Erythroblast (primary cell): ENCODE measurements at places on chromosomes 11 and 22.
A peak's percentile ranks its signal among the peaks of the same experiment; 100 is the strongest.

DNA sequence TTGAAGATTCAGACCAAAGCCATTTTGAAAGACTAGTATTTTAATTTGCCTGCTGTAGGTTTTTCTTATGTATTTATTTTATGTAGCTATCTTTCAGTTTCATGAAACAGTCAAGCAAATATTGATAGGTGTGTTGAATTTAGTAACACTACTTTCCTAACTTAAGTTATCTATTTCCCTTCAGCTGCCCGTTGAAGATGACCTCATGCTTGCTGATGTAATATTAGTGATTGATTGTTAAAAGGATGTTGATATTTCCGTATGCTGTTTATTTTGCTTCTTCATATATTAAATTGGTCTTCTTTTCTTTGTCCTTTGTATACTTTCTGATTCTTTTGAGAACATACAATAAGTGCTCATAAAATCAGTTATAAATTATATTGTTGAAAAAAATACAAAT is 86.8 kb upstream of the CHORDC1 start:
- DNase-seq, result no peak

DNA sequence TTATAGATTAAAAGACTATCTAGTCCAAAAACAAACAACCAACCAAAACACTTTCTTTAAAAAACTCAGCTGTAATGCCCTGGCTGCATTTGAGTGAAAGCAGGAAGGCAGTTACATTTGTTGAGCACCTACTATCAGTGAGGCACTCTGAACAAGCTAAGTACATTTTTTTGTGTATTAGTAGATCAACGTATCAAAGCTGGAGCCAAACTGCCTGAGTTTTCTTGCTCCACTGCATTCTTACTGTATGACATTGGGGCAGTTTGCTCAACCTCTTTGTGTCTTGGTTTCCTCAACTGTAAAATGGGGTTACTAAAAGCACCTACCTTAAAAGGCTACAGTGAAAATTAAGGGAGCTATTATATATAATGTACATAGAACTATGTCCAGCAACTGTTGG is 22.0 kb downstream of the COA4 start:
- no peak for DNase-seq

DNA sequence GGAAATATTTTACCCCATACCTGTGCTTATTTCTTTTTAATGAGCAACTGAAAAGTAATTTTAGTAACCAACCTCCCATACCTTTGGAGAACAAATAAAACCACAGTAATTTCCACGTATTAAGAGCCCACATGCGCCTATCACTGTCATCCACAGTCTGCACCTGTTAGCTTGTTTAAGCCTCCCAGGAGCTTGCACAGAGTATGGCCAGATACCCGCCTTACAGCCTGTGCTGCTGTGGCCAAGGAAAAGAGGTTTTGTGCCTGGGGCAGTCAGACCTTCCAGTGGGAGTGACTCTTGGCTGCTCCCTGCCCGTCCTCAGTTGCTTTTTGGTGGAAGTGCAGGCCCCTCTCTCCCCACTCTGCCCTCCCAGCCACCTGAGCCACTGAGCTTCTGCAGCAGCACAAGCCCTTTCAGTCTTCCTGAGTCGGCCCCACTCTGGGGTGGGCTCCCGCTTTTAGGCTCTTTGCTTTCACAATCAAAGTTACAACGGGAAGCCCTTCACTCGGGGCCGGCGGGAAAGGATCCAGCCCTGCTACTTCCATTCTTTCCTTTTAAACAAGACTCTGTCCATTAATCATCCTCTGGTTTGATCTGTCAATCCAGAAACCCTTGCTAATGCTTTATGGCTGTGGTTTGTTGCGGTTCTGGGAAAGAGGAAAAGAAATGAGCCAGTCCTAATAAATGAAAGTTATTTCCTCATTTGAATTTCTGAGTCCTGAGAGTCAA is 308.8 kb downstream of the TBC1D22A start:
- no peak for DNase-seq

GRCh38 chr11:34501500-34501899 is 12.1 kb downstream of the ELF5 start:
- no peak for DNase-seq

GRCh38 chr11:127791844-127792243 is 791.3 kb upstream of the KIRREL3 start:
- DNase-seq, result no peak

DNA sequence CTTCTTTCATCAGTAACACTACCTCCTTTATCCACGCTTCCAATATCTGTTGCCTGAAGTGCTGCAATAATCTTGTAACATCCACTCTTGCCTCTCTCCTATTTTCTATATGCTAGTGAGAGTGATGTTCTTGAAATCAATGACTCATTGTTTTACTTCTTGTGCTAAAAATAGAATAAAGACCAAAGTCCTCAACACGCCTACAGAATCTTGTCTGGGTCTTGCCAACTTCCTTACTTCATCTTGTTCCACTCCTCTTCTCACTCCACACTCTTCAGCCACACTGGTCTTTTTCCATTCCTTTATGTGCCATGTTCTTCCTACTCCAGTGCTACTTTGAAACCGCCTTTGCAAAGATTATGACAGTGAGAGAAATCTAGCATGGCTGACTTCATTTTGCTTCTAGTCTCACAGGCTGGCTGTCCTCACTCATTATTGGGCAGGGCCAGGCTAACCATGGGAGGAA is 136.4 kb downstream of the CCDC81 start:
- no peak for DNase-seq

- DNase-seq, result peak; percentile 59
These were observed 23.5 kb downstream of the SPATA19 start for GRCh38 chr11:133821776-133822175.

- no peak for DNase-seq
These were observed 11.6 kb downstream of the PICK1 start for GRCh38 chr22:38068641-38069371.

DNA sequence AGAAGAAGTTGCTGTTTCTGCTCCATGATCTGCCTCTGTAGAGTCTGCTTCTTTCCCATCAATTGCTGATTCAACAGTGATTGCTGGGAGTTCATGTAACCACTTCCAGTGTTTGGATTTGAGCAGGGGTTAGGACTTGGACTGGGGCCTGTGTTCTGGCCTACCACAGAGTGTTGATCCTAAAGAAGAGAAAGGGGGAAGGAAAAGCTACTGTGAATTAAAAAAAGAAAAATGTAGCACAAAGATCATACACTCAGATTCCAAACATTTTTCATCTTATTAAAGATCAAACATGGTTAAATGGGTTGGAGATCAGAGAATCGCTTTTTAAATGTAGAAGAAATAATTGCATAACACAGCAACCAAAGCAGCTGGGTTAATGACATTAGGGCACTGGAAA is 67.6 kb upstream of the MTMR2 start:
- no peak for DNase-seq

DNA sequence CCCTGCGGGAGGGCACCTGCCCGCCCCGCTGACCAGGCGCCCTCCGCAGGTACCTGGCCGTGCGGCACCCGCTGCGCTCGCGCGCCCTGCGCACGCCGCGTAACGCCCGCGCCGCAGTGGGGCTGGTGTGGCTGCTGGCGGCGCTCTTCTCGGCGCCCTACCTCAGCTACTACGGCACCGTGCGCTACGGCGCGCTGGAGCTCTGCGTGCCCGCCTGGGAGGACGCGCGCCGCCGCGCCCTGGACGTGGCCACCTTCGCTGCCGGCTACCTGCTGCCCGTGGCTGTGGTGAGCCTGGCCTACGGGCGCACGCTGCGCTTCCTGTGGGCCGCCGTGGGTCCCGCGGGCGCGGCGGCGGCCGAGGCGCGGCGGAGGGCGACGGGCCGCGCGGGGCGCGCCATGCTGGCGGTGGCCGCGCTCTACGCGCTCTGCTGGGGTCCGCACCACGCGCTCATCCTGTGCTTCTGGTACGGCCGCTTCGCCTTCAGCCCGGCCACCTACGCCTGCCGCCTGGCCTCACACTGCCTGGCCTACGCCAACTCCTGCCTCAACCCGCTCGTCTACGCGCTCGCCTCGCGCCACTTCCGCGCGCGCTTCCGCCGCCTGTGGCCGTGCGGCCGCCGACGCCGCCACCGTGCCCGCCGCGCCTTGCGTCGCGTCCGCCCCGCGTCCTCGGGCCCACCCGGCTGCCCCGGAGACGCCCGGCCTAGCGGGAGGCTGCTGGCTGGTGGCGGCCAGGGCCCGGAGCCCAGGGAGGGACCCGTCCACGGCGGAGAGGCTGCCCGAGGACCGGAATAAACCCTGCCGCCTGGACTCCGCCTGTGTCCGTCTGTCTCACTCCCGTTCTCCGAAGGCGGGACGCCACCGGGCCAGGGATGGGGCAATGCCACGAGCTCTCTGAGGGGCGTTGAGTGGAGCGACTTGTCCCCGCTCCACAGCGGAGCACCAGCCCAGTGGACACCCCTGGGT is 1.8 kb downstream of the GALR3 start:
- DNase-seq, result peak; percentile 46

- DNase-seq, result no peak
These were observed 22.0 kb upstream of the FIBIN start for GRCh38 chr11:26971961-26972360.

DNA sequence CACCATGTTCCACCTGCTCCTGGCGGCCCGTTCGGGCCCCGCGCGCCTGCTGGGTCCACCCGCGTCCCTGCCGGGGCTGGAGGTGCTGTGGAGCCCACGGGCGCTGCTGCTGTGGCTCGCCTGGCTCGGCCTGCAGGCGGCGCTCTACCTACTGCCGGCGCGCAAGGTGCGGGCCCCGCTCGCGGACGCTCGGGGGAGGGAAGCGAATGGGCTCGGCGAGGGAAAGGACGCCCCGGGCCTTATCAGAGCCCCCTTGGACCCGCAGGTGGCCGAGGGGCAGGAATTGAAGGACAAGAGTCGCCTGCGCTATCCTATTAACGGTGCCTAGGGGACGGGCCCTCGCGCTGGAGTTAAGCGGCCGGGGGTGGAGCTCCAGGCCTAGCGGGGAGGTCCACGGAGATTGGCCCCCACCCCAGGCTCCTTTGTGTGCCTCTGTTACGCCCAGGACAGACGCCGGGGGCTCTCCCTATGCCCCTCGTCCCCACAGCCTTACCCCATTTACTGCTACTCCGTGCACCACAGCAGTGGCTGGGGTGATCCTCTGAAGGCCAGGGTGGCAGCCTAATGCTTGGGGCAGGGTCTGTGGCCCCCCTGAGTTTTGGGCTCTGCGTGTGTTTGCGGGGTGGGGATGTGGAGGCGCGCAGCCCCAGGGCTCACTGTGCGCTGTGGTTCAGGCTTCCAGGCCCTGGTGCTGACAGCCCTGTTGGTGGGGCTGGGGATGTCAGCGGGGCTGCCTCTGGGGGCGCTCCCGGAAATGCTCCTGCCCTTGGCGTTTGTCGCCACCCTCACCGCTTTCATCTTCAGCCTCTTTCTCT is 1.1 kb downstream of the TM7SF2 start:
- DNase-seq, result peak; percentile 82

GRCh38 chr11:86741484-86741835 is 58.9 kb upstream of the PRSS23 start:
- DNase-seq, result peak; percentile 29

DNA sequence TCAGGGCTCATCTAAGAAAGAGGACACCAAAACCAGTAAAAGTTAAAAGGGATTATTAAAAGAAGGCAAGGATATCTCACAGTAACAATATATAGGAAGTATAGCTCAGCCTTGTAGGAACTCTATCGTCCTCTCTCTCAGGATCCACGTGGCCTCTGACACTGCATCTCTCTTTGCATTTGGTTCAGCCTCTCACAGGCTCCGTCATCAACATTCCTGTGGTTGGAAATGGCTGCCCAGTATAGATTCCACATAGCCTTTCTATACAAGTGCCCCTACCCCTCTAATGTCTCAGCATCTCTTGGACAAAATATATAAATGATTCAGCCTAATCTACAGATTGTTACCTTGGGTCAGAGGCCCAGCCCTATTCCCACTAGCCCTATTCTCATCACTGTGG is 101.3 kb upstream of the DBX1 start:
- DNase-seq, result no peak

GRCh38 chr11:119894916-119895315 is 165.9 kb upstream of the NECTIN1 start:
- no peak for DNase-seq

- DNase-seq, result no peak
These were observed 8.8 kb upstream of the IZUMO1R start for GRCh38 chr11:94295534-94295933.

DNA sequence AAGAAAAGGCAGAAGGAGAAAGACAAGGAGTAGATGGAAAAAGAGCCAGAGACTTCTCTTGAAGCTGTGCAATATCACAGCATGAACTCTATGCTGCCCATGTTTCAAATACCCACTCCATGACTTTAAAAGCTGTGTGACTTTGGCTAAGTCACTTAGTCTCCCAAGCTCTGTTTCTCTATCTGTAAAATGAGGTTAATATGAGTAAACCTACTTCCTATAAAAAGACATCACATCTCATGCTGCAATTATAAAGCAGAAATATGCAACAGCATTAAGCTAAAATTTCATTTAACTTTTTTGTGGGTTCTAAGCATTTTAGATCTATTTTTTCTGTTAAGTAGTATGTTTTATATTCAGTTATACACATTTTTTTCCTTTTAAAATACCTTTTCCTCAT is 11.6 kb downstream of the DGCR2 start:
- peak; percentile 25 for DNase-seq

DNA sequence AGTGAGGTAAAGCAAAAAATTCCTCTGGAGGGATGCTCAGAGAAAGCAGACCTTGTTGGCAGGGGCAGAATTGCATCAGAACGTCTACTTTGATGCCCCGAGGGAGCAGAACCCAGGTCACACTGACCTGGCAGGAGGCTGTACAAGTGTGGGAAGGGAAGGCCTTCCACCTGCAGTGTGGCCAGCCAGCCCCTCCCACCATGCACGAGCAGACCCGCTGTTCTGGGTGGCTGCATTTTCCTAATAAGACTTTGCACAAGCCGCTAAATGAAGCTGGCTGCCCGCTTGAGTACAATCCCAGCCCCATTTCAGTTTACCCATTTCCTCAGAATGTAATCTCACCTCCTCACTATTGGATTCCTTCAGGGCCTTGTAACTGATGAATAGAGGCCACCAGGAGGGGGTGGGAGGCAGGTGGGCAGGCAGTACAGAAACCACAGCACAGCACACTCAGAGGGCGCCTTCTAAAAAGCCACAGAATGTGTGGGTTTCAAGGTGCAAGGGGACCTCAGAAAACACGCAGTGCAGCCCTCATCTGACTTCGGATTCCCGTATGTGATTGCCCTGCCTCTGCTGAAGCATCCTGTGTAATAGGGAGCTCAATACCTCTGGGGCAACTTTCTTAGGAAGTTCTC is 316.6 kb downstream of the OPCML start:
- DNase-seq, result no peak

- no peak for DNase-seq
These were observed 672 bp downstream of the RTL6 start for GRCh38 chr22:44497218-44497904.
